ENCODE measurements at places on chromosomes 2 and 18.
A peak's percentile ranks its signal among the peaks of the same experiment; 100 is the strongest.

GRCh38 chr2:207037896-207038295 lies 98.6 kb downstream of the CPO start:
- no peak for DNase-seq

DNA sequence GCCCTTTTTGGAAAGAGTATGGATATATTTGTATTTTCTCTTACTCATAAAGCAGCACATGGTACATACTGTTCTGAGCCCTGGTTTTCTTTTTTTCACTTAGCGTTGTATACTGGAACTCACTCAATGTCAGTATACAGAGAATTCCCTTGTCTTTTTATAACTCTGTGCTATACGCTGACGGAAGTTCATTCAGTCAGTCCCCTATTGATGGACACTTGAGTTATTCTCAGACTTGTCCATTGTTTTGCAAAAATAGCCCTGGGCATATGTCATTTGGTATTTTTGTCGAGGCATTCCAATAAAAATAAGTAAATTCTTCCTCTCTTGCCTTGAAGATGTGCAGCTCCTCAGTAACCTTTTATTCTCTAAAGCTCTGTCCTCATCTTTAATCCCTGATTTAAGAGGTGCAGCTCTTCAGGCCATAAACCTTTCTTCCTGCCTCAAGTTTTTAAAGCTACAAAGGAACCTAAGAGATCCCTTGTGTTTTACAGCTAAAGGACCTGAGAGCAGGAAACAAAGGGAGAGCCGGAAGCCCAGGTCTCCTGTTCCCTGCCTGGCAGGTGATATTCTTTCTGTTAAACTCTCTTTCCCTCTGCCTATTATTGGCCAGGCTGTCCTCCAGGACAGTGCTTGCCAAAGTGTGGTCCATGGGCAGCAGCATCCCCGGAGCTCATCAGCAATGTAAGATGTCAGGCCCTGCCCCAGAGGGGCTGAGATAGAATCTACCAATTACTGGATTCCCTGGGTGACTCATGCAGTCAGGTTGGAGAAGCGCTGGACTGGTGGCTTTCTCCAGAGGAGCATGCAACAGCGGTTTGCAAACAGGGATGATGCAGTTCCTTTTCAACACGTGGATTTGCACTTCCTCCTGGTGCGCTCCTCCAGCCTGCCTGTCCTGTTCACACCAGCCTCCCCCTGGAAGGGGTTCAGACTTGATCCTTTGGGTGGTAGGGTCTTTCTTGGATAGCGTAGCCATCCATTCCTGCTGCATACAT lies 158.0 kb downstream of the NEDD4L start:
- DNase-seq: no peak

DNA sequence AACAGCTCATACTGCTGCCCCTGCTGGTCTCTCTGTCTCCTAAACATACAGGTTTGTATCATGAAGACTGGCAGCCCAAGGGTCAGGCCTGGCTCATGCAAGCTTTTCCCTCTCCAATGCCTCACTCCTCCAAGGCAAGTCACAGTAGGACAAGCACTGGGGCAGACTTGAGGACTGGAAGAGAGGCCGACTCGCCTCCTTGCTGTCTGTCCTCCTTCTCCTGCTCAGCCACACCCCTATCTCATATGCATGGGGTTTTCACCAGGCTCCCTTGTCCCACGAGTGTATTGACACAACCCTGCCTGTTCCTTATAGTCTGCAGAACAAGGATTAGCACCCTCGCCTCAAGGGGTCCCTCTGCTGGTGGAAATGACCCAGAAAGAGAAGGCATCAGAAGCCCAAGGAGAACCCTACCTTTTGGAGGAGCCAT lies 223.7 kb downstream of the SOX11 start:
- DNase-seq: no peak

GRCh38 chr2:102081606-102082005 lies 60.9 kb upstream of the IL1R1 start:
- no peak for DNase-seq

DNA sequence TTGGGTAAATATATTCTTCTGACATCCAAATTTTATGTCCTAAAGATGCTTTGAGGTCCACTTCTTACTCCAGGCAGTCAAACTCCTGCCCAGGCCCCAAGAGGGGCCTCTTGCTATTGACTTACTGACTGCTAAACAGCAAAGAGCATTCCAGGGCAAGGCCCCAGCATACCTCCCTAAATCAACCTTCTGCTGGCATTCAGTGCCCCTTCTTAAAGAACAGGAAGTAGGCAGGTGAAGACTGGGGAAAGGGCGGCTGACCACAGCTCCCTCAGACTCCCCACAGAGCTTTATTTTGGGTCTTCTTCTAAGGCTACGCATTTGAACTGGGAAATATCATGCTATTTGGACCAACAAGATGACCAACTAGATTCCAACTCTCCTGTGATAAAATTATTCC lies 68.9 kb downstream of the USP40 start:
- no peak for DNase-seq

- DNase-seq: no peak
Observed at GRCh38 chr2:136375017-136375901, 257.3 kb upstream of the CXCR4 start.

DNA sequence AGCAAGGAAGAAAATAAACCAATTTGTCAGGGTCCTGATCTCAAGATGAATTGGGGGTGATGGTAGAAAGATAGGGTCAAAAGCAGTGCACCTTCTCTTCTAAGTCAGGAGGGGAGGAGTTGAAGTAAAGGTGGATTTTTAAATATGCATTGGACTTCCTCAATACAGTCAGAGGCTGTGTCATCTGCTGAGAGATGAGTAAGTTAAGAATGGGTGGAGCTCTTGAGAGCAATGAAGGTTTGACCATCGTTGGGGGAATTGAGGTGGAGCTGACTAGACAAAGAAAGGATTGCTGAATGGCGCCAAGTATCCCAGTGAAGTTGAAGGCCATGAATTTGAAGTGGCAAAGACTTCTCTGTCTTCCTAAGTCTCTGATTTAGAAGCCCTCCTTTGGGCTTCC lies 18.4 kb upstream of the CPO start:
- no peak for DNase-seq

GRCh38 chr18:9587924-9588323 lies 26.4 kb downstream of the PPP4R1 start:
- no peak for DNase-seq

DNA sequence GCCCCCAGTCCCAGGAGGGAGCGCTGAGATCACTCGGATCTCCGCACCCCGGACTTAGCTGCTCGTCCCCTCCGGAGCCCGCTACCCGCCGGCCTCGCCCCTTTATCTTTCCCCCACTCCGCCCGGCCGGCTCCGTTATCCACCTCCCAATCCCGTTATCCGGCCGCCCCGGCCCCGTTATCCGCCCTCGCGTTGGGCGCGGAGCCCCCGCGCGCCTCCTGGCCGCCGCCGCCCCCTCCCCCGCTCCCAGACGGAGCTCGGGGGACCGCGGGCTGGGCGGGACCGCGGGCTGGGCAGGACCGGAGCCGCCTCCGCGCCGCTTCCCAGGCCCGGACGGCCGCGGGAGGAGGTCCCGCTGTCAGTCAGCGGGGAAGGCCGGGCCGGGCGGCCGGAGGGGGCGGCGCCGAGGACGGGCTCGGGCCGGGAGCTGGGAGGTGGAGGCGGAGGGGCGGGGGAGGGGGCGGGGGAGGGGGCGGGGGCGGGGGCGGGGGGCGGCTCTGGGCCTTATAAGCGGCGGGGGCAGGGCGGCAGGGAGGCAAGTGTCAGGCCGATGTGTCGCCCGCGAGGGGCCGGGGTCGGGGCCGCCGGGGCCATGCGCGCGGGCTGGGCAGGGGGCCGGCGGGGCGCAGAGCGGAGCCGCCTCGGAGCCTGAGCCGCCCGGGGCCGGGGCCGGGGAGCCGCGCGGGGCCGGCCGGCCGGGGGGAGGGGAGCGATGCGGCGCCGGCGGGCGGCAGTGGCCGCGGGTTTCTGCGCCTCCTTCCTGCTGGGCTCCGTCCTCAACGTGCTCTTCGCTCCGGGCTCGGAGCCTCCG lies at the start of gene PKDCC:
Gene PKDCC, plus strand, starts transcription at position 534 of the 811 bp plus-strand sequence. Its CDS starts 179 bp downstream, at position 713.
- no peak for DNase-seq

DNA sequence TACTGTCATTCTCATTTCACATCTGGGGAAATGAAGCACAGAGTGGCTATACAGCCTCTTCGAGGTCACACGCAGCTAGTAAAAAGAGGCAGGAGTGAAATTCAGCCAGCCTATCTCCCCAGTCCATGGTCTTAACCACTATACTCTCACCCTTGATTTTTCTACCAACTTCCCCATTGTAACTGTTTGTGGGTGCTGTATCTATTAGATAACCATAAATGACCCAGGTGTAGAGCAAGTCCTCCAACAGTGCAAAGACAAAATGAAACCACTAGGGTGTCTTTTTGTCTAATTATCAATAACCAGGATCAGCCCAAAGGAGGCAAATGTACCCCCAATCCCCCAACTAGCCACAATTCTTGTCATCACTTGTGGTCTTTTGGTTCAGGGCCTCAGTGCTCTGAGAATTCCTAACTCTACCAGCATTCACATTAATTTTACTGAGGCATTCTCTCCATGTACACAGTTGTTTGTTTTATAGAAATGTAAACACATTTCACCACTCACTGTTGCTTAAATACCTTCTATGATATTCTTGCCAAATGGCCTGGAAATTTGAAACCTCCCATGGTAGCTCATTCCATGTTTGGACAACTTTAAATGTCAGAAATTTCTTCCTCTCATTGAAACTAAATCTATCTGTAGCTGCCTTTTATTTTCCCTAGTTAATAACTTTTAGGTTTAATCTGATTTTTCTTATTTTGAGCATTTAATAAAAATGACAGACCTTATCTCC lies 58.7 kb downstream of the SLC40A1 start:
- DNase-seq: no peak

GRCh38 chr18:74459889-74460288 lies 2.8 kb upstream of the DIPK1C start:
- DNase-seq: no peak

DNA sequence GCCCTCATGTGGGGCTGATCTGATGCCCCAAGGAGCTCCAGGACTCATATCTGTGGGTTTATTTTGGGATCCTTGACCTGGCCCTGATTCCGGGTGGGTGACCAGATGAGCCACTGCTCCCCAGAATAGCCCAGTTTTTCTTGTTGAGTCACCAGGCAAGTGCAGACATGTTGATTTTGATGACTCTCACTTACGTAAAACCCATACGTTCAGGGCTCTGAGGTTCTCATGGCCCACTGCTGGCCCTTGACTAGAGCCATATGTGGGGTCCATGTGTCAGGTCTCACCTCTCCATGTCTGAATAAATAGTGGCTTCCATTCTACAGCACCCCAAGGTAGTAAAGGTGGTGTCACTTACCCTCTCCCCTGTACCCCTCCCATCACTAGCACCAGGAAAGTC lies 41.9 kb downstream of the CDC42EP3 start:
- DNase-seq: no peak

DNA sequence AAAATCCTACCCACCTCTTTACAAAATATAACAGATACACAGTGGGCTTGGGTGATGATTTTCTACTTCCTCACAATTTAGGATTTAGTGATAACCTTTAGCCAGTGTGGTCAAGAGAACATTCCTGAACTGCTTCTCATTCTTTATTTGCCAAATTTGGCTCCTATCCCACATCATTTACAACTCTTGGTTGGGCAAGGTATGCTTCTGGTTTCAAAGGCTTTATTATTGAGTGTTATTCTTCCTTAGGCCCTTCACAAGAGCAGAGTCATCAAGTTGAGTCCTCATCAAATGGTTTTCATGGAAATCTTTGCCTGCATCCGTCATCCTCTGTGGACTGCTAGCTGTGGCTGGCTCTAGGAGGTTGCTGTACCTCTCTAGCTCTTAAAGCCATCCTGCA lies 472.0 kb upstream of the ETAA1 start:
- peak; percentile 63 for DNase-seq

GRCh38 chr18:28161608-28162599 lies 15.0 kb downstream of the CDH2 start:
- DNase-seq: no peak

DNA sequence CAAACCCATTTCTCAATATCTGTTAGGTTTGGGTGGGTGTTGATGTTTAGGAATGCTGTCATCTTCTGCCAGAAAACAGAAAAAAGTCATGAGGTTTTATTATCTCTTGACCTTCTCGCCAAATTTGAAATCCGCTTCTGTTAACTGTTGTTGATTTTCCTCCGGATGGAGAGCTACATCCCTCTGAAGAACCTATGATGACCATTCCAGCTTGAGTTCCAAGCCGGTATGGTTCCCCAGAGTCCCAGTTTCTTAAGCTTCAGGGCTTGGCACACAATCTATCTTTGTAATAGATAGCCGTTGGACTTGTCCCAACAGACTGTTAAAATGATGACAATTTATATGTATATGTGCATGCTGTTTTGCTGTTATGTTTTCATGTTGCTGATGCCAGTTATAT lies 1201.0 kb downstream of the LRP1B start:
- DNase-seq: no peak

DNA sequence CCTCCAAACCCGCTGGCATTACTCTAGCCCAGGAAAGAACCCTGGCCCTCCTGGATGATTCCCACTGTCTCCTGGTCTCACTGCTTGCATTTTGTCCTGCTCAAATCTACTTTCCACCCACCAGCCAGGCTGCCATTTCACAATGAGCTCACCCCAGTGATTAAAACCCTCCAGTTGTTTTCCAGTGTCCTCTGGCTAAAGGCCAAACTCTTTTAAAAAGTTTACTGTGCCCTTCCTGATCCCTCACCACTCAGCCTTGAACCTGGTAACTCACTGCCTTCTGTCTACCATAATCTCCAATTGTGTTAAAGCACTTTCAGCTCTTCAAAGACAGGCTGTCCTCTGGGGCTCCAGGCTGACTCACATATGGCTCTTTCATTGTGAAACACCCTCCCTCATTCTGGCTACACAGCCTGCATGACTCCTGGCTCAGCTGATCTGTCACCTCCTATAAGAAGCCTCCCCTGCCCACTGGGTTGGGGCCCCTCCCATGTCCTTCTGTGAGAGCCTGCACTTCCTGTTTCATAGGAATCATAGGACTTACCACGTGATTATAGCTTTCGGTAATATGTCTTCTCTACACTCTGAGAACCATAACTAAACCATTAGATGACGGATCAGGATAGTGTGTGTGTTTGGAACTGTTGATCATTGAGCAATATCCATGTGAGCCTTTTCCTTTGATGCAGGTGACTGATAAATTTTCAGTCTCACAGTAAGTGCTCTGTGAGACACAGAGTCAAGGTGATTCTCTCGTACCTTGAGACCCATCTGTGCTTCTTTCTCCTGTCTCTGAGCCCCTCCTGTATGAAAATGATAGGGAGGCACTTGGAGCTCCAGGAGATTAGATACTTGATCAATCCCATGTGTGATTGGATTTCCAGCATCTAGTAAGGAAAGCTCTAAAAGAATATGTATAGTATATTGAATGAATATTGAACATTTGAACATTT lies 590.8 kb upstream of the ID2 start:
- peak; percentile 68 for DNase-seq

DNA sequence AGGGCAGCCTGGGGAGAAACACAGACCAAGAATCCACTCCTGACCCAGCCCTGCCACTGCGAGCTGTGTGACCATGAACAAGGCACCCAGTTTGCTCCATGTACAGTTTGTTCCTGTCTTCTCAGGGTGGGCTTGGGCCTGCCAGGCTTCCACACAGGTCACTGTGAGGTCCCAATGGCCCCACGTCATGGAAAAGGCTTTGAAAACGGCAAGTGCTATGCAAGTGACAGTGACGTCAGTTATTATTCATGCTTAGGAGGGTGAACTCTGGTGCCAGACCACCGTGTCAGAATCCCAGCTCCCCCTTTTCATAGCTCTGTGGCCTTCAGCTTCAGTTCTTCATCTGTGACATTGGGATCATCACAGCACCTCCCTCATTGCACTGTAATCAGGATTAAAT lies 87.1 kb downstream of the TNS1 start:
- no peak for DNase-seq

Measured in non-pigmented ciliary epithelial cell (primary cell).